ENCODE measurements at places on chromosomes 5 and 9. TPM values are rescaled to one million over a fixed set of nuclear protein-coding genes. Genes with fewer than 3 reads are reported as not detected.

DBH gene
- not detected for total RNA-seq

LRRC70 gene
- 0.37 TPM for total RNA-seq

CRB2 gene
- 0.07 TPM for total RNA-seq

TOR2A gene
- total RNA-seq: 12.0 TPM

SHC3 gene
- total RNA-seq: 0.27 TPM

C5orf34 gene
- 4.8 TPM for total RNA-seq

ARHGEF37 gene
- total RNA-seq: 7.0 TPM

TNC gene
- total RNA-seq: 0.49 TPM

OSMR gene
- 46.0 TPM for total RNA-seq

CEP120 gene
- total RNA-seq: 30.2 TPM

EGFLAM gene
- total RNA-seq: not detected

PCDHA6 gene
- total RNA-seq: not detected

RPL35 gene
- total RNA-seq: 1,754 TPM

CER1 gene
- total RNA-seq: not detected

SPINK1 gene
- total RNA-seq: 4.5 TPM

MORN5 gene
- not detected for total RNA-seq

C9 gene
- 0.34 TPM for total RNA-seq

CMYA5 gene
- total RNA-seq: 0.22 TPM

FPGS gene
- 70.6 TPM for total RNA-seq

ARID3C gene
- total RNA-seq: 0.42 TPM

GARNL3 gene
- 8.8 TPM for total RNA-seq

DOCK8 gene
- total RNA-seq: 0.37 TPM

RALGPS1 gene
- 7.6 TPM for total RNA-seq

IFNA21 gene
- not detected for total RNA-seq

GHR gene
- not detected for total RNA-seq

ZNF300 gene
- total RNA-seq: 0.05 TPM

KCNN2 gene
- total RNA-seq: not detected

KIAA1958 gene
- 18.5 TPM for total RNA-seq

B4GALT1 gene
- 31.4 TPM for total RNA-seq

SUSD3 gene
- total RNA-seq: 11.3 TPM

TOMM5 gene
- 161 TPM for total RNA-seq

BTNL8 gene
- total RNA-seq: not detected

PCDHGA10 gene
- 3.8 TPM for total RNA-seq

PTGDS gene
- 3.1 TPM for total RNA-seq

WNT8A gene
- total RNA-seq: not detected

LMX1B gene
- 11.3 TPM for total RNA-seq

TPPP gene
- total RNA-seq: 3.9 TPM

IL13 gene
- not detected for total RNA-seq

SLC12A7 gene
- total RNA-seq: 29.6 TPM

SLC6A19 gene
- total RNA-seq: not detected
